ENCODE measurements at places on chromosomes 6 and 20.
A peak's percentile ranks its signal among the peaks of the same experiment; 100 is the strongest.

DNA sequence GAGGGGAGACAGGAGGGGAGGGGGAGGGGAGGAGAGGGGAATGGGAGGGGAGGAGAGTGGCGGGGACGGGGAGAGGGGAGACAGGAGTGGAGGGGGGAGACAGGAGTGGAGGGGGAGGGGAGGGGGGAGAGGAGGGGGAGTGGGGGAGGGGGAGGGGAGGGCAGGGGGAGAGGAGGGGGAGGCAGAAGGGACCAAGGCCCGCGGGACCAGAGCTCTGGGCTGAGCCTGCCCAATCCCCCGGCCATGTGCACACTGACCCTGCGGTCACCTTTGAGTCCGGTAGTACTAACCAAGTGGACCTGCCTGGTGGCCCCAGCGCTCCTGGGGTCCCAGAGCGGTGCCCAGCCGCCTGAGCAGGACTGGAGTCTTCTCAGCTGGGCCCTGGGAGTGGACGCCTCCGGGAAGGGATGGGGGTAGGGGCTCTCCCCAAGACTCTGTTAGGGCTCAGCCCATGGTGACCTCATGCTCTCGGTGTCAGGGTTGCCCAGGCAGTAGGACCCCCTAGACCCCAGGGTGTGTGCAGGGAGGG, 471 bp upstream of the KCNQ2 start:
- no peak for DNase-seq

GRCh38 chr20:32888636-32889035, 29.9 kb downstream of the EFCAB8 start:
- no peak for DNase-seq

DNA sequence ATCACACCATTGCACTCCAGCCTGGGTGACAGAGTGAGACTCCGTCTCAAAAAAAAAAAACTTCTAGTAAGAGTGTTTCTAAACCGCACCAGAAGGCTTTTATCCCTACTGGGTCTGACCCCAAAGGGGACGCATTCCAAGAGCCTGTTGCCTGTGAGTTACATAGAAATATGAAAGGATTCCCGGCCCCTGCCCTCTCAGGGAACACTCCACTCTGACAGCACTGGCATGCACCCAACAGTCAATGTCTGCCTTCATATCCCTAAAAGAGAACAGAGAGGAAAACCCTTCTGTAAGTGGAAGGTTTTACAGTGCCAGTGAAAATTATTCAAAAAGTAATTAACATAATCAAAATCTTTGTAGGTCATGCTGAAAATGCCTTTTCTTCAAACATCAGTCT, 117.1 kb upstream of the PTPRT start:
- no peak for DNase-seq

GRCh38 chr20:63473555-63474449, 1.3 kb upstream of the KCNQ2 start:
- no peak for DNase-seq

- DNase-seq, result no peak
Observed at GRCh38 chr6:3006476-3006875, 6.8 kb downstream of the NQO2 start.

- DNase-seq, result no peak
Observed at GRCh38 chr20:32067234-32067821, 15.3 kb downstream of the HCK start.

- no peak for DNase-seq
Observed at GRCh38 chr6:24879351-24879750, 56.4 kb downstream of the RIPOR2 start.

DNA sequence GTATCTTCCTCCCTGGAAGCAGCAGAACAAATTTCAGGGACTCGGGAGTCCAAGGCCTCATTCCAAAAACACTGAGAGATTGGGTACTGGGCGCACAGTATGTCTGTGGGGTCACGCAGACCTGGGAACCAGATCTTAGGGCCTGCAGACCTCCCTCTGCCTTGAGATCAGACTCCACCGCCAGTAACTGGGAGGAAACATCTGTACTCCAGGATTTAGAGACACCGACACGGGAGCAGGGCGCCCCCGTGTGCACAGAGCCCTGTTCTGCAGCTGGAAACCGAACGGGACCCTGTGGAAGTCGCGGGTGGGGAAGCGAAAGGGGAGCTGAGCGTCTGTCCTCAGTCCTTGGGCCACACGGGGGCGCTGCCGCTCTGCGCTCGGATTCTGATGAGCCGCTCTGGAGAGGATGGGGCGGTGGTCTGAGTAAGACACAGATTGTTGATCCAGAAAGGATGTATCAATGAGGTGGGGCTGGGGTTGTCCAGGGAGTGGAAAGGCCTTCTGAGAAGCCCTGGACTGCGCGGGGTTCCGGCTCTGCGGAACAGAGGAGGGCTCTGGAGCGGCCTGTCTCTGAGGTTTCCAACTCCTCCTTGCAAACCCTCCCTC, 35.7 kb upstream of the HLA-E start:
- DNase-seq, result peak; percentile 88

DNA sequence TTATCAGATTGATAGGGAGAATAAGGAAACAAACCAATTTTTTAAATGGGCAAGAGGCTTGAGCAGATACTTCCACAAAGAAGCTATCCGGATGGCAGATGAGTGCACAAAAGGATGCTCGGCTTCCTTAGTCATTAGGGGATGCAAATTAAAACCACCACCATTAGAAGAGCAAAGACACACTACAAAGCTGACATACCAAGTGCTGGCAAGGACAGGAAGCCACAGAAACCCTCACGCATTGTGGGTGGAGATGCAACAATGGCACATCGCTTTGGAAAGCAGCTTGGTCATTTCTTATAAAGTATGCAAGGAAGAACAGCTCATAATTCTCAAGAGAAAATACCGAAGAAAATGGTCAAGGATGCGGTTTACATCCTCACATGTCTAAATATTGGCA, 19.8 kb downstream of the BFSP1 start:
- DNase-seq, result no peak

DNA sequence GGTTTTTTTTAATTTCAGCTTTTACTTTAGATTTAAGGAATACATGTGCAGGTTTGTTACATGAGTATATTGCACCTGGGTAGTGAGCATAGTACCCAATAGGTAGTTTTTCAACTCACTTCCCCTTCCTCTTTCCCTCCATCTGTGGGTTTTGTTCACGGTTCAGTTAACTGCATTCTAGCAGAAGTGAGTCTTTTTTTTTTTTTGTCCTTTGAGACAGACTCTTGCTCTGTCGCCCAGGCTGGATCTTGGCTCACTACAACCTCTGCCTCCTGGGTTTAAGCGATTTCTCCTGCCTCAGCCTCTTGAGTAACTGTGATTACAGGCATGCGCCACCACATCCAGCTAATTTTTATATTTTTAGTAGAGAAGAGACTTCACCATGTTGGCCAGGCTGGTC, 8.7 kb downstream of the UBR2 start:
- peak; percentile 49 for DNase-seq

DNA sequence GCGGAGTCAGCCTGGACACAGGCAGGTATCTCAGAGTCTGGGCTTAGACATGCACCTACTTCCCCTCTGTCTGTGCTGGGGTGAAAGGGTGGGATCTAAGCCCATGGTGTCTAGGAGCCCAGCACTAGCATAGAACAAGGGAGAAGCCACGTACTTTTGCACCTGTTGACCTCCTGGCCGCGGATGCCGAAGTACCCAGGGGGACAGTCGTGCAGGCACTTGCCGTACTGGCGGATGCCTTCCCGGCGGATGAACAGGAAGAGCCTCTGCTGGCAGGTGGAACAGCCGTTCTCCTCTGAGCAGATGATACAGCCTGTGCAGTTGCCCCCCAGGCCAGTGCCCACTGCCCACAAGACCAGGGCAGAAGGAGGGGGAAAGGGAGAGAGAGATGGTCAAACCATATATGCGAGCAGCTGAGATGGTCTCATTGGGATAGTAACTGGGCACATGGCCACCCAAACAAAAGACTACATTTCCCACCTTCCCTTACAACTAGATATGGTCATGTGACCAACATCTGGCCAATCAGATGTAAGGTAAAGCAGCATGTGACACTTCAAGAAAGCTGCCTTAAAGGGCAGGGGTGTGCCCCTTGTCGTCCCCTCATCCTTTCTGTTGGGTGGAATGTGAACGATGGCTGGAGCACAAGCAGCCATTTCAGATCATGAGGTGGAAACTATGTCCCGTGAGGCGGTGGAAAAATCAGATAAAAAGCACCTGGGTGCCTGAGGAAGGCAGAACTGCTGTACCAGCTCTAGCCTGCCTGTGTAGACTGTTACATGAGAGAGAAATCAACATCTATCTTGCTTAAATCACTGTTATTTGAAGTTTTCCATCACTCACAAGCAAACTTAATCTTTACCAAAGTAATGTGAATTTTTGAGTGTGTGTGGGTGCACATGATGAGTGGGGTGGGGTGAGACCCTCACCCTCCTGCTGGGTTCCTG, 34.0 kb downstream of the RSPO4 start:
- DNase-seq, result no peak

- no peak for DNase-seq
Observed at GRCh38 chr6:32149092-32149755, 2.5 kb downstream of the PRRT1 start.

DNA sequence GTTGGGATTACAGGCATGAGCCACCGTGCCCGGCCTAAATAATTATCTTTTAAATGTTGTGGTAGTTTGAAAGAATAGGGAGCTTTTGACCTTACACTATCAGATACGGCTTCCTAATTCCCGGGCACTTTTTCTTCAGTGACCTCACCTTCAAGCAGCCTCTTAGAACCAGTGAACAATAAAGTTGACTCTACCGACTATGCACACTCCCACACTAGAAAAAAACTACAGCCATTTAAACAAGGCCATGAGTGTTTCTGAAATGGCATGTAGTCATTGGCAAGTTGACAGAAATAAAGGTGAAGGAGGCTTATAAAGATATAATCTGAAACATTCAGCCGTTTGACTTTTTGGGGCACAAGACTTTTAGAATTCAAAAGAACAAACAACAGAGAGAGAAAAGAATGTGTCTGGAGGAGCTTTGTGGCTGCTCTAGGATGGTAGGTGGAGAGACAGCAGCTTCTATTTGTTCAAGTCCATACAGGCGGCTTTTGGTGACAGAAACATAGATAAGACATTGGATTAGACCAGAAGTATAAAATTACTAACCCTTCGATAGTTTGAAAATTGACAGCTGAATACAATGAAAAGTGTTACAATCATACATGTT, 75.2 kb downstream of the GJA1 start:
- DNase-seq, result no peak

DNA sequence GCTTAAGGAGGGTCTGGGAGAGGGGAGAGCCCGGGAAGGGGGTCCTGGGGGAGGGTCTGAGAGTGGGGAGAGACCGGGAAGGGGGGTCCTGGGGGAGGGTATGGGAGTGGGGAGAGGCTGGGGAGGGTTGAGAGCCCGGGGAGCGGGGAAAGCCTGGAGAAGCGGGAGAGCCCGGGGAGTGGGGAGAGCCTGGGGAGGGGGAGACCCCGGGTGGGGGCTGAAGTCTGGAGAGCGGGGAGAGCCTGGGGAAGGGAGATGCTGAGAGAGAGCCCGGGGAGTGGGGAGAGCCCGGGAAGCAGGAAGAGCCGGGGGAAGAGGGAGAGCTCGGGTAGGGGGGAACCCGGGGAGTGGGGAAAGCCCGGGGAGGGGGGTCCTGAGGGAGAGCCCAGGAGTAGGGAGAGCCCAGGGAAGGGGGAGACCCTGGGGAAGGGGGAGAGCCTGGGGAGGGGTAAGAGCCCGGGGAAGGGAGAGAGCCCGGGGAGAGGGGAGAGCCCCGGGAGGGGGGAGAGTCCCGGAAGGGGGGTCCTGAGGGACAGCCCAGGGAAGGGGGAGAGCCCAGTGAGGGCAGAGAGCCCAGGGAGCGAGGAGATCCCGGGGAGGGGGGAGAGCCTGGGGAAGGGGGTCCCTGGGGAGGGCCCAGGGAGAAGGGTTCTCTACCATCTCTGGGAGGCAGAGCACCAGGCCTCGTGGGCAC, 148.5 kb downstream of the SYNDIG1 start:
- no peak for DNase-seq

DNA sequence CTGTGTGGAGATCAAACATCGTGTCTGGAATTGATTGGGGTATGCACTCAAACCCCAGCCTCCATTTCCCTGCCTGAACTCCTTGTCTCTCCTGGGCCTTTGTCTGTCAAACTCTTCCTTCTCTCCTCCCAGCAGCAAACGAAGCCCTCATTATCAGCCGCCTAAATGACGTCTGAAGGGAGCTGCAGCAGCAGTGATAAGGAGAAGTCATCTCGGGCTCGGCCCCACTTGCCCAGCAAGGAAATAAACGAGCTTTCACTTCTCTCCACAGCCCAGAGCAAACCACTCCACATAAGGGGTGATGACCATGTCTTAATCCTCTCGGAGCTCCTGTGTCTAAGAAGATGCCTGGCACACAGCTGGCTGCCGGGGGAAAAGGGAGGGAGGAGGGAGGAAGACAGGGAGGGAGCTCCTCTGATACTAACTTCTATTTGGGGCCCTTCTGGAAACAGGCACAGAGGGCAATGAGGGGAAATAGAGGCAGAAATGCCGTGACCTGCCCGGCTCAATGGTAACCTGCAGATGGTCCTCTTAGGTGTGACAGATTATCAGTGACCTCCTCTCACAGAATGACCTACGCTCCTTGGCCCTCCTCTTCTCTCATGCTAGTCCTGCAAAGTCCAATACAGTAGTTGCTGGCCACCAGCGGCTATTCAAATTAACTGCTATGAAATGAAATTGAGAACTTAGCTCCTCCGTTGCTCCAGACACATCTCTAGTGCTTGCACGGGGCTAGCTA, 100.4 kb downstream of the PXDC1 start:
- DNase-seq, result no peak

GRCh38 chr20:22001886-22002285, 296.4 kb downstream of the PAX1 start:
- DNase-seq, result no peak

- DNase-seq, result no peak
Observed at GRCh38 chr20:57189713-57190112, 76.7 kb downstream of the BMP7 start.

DNA sequence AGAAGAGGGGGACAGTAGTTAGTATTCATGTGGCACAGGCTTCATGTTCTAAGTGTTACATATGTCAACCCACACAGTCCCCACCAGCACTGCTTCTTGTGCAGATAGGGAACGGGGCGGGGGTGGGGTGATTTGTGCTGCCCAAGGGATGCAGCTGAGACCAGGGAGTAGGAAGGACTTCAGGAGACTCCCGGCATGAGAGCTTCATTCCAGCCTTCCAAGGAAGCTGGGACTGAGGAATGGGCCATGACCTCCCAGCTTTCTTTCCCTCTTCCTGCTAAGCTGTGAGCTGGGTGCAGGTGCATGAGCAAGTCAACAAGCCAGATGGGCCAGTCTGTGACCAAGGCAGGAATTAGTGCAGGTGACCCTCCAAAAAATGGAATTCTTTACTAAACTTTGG, 9.2 kb downstream of the BEND3 start:
- DNase-seq, result no peak

- DNase-seq, result no peak
Observed at GRCh38 chr6:138531387-138531786, 32.1 kb upstream of the NHSL1 start.

GRCh38 chr6:154341871-154342270, 14.7 kb downstream of the IPCEF1 start:
- DNase-seq, result no peak

GRCh38 chr6:20540683-20541082, 6.4 kb downstream of the CDKAL1 start:
- DNase-seq, result no peak
